ENCODE measurements at places on chromosomes 5 and 9.

DNA sequence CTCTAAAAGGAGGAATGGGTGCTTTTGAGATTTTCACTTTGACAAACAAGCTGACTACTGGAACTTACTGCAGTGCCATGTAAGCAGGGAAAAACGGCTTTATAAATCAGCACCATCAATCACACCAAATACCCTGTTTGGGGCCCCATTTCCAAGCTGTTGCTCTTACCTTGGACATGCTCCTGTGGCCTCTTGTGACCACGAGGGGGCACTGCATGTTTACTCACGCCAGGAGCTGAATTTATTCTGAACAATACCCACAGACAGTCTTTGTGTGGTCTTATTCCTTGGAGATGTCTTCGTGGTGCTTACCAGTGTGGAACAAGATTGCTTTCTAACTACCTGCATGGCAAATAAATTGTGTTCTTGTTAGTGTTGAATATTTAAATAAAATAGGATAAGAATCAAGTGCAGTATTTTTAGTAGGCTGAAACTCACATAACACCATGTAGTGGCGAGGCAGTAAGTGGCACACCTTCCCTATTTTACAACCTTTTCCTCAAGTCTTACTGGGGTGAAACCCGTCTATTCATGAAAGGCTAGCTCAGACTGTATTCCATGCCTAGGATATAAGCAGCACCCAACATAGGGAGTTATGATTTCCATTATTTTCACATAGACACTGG is 155.5 kb upstream of the NMUR2 start:
- DNase-seq = peak; percentile 2

DNA sequence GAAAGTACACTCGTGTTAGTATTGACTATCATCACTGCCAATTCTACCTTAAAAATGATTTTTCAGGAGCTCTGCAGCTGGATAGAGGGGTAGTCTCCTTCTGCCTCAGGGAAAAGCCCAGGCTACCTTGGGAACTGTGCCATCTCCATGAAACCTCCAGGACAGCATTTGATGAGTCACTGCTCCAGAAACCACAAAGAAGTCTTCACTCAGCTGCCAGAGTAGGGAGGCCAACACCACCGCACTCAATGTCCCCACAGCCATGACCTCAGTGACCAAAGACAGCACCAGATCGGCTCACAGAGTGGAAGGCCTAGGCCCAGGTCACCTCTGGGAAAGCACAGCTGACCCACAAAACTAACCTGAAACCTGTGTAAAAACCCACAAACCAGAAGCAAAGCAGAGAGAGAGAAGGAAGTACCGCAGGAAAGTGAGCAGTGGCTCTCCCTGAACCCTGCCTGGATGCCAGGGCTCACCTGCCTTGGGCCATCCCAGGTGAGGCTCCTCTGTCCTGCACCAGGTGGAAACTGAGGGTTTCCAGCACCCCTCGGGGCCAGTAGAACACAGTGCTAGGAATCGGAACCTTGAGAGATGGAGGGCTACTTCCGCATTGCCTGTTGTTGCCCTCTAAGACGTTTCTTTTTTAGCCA is 30.0 kb downstream of the S1PR3 start:
- DNase-seq = no peak

DNA sequence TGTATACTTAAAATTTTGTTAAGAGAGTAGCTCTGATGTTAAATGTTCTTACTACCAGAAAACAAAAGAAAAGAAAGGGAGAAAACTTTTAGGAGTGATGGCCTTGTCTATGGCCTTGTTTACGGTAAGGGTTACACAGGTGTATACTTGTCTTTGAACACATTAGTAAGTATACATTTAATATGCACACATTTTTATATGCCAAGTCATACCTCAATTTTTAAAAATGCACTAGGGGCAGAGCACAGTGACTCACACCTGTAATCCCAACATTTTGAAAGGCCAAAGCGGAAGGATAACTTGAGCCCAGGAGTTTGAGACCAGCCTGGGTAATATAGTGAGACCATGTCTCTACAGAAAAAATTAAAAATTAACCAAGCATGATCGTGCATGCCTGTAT is 166.7 kb upstream of the SNX2 start:
- no peak for DNase-seq

- no peak for DNase-seq
These were observed 56.3 kb upstream of the KCNN2 start for GRCh38 chr5:114305402-114306207.

Data from stimulated activated CD4-positive, alpha-beta T cell treated with anti-CD3 and anti-CD28 coated beads, TNF-alpha, amount 100 ng/mL, for 24 hours (primary cell).